ENCODE measurements at places on chromosomes 5 and 9.

- DNase-seq, result no peak
Observed at GRCh38 chr9:87515006-87515405, 17.3 kb downstream of the DAPK1 start.

- no peak for DNase-seq
Observed at GRCh38 chr5:56111404-56111781, 116.6 kb upstream of the IL6ST start.

DNA sequence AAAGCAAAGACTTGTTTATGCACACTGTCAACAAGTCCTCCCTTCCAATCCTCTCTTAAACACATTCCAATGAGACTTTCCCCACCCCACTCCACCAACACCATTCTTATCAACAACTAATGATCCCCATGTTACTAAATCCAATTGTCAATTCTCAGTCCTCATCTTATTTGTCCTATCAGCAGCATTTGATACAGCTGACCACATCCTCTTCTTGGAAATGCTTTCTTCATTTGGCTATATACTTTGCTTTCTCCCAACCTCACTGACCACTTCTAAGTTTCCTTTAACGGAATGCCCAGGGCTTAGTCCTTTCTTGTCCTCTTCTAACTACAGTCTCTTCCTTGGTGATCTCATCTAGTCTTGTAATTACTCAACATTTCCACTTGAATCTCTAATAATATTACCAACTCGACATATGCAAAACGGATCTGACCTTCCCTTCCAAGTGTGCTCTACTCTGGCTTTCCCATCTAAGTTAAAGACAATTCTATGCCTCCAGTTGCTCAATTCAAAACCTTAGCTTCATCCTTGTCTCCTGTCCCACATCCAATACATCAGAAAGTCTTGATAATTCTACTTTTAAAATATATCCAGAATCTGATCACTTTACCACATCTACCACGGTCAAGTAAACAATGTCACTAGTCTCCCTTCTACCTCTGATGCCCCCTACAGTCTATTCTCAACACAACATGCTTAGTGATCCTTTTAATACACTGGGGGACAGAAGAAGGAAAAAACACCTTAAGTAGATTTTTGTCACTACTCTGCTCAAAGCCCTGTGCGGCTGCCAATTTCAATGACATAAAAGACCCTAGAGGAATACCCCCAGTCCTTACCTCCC is 25.5 kb downstream of the AGTPBP1 start:
- no peak for DNase-seq

DNA sequence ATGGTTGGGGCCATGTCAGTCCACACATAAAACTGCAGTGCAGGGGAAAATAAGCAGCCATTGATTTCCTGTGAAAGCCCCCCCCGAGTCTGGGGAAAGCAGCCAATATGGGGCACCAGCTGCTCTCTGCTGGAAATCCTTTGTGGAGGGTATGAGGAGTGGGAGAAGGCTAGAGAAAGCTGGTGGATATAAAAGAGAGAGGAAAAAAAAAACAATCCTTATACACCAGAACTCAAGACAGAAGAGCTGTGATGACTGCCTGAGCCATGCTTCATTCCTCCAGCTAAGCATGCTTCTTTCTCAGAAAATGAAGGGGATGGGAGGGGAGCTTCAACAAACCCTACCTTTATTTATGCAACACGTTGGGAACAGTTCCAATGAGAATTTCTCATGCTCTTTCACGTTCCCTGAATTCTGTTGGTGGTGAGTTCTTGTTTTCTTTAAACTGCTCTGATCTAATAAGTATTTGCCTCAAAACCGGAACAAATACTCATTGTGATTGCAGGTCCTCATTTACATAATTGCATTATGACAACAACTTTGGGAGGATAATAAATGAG is 688.0 kb upstream of the SEMA6A start:
- DNase-seq, result no peak

GRCh38 chr9:81314490-81314889 is 374.9 kb downstream of the TLE1 start:
- DNase-seq, result no peak

- no peak for DNase-seq
Observed at GRCh38 chr5:153135411-153135810, 355.1 kb upstream of the GRIA1 start.

- peak; percentile 17 for DNase-seq
Observed at GRCh38 chr5:170570476-170570875, 66.7 kb downstream of the KCNIP1 start.

GRCh38 chr9:122119721-122120120 is 26.6 kb upstream of the TTLL11 start:
- no peak for DNase-seq

DNA sequence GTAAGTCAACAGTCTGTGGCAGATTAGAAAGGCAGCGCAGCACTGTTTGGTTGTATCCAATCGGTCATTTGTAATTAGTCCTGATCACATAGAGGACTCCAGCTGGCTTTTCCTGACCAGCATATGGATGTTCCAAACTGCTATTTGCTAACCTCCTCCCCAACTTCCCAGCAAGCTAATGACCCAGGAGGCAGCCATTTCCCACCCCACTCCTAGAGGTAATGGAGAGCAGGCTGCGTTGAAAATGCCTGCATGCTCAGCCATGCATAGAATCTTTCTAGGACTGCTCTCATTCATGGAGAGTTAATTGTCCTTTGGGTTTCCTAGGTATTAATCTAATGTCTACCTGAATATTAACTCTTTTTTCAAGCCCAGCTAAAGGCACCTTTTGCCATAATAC is 850.6 kb upstream of the WWC1 start:
- DNase-seq, result no peak

DNA sequence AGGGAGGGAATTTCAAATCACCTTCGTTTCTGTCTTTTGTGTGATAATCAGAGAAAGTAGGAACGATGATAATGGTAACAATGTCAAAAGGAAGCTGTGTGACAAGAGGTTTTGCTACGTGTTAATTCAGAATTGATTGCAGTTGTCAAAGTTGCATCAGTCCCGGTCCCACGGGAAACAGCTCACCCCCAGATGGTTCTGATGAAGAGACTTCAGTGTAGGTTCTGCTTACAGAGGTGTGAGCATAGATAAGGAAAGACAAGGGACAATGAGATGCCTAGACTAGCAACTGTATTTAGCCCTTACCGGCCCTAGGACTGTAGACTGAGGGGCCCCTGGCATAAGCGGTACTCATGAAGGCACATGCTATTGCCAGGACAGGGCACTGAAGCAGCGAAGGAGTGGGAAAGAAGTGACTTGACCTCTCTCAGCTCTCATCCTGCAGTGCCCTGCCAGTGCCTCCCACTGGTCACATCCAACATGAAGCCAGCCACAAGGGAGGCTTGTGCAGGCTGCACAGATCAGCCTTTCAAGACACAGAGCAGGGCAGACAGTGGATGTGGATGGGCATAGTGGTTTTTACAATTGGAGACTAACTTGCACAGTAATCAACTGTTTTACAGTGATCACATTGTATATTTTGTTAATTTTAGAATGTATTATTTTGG is 21.1 kb downstream of the PDE8B start:
- no peak for DNase-seq

- DNase-seq, result no peak
Observed at GRCh38 chr9:106970219-106970975, 107.4 kb downstream of the ZNF462 start.

DNA sequence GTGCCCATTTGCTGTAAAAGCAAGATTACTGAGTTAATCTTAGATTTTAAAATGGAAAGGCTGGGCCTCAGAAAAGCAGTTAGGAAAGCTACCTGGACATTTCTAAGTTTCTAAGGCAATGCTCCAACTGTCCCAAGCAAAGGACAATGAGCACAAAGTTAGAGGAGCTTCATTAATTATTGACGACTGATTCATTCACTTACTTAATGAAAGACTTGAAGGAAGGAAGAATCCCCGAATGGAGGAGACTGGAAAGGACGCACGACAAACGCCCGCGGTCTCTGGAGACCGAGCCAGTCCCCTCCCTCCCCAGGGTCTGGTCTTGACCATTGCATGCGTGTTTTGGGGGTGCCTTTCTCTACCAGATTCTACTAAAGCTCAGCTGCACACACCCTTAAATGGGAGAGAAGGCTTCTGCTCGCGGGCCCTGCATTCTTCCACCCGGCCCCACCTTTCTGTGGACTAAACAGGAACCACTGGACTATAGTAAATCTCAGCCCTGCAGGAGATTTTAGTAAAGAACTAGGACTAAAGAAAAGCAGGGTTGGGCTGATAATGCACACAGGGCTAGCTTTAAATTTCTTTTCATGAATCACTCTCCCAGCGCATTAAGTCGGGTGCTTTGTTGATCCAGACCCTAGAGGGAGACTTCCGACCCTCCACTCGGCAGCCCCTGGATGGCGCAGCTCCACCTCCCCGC is 44.8 kb downstream of the CTSL start:
- DNase-seq, result no peak

- DNase-seq, result no peak
Observed at GRCh38 chr9:107696302-107696701, 206.7 kb upstream of the KLF4 start.

DNA sequence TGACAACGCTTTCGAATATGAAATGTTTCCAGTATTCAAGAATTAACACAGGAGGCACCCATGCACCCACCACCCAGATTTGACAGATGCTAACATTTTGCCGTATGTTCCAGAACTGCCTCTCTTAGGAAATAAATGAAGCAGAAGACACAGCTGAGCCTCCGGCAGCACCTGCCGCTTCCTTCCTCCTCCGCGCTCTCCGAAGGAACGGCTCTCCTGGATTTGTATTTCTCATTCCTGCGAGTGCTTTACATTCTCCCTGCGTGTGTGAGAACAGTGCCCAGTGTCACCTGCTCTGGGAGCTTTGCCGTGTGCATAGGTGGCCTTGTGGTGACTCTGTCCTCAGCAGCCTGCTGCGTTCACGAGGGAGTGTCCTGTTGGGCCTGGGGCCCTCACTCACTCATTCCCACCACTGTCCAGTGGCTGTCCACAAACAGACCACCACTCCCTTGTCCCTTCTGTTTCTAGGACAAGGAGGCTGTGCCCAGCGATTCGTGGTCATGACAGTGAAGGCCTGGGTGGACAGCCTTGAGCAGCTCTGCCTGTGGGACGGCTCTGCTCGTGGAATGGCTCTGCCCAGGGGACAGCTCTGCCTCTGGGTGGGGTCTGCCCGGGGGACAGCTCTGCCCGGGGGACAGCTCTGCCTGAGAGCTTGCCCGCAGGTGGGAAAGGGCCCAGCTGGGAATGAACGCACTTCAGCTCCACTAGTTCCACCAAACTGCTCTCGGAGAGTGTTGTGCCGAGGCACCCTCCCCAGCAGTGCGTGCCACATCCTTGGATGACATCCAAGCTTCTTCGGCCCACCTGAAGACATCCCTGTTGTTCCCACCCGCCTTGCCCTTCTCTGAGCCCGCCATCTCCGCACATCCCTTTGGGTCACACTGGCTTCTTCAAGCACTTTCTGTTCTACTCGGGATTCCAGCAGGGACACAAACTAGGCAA is 170.5 kb upstream of the PPP1R26 start:
- no peak for DNase-seq

- no peak for DNase-seq
Observed at GRCh38 chr5:131387255-131387654, 123.4 kb downstream of the CDC42SE2 start.

- DNase-seq, result no peak
Observed at GRCh38 chr9:6545017-6545691, 100.4 kb downstream of the GLDC start.

DNA sequence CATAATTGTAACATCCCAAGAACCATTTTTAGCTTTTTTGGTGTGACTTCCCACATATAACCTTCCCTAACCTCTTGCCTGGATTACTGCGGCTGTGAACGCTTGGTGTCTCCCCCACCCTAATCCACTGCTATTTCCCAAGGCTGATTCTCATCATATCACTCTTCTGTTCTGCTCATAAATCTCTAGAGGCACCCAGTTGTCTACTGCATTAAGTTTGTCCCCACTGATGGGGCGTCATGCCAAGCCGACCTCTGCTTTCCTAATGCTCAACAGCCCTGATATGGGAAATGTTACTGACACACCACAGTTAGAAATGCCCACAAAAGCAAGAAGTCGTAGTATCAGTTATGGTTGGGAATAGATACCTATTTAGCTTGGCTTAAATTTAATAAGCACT is 24.4 kb downstream of the NPR3 start:
- DNase-seq, result no peak

DNA sequence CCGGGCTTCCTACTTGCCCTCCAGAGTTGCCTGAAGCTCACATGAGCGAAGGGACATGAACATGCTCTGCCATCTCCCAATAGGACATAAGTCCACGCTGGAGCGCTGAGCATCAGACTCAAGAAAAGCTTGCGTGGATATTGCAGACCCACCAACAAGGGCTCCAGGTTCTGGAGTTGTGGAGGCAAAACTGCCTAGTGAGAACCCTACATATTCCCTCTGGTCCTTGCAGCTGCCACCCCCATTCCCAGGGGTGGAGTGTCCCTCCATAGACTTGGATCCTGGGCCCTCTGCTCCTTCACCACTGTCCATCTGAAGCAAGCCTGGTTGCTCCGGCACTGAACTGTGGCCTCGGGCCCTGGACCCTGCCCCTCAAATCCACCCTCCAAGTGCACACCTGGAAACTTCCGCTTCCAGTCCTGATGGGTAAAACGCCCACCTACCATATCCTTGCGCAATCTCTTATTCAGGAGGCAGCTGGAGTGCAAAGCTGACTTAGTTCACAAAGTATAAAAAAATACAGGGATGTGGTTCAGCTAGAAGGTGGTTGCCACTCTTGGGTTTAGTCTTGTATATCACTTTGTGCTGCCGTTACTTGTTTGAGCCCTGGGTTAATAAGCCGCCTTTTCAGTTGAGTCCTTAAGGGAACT is 28.0 kb downstream of the HRH2 start:
- no peak for DNase-seq

DNA sequence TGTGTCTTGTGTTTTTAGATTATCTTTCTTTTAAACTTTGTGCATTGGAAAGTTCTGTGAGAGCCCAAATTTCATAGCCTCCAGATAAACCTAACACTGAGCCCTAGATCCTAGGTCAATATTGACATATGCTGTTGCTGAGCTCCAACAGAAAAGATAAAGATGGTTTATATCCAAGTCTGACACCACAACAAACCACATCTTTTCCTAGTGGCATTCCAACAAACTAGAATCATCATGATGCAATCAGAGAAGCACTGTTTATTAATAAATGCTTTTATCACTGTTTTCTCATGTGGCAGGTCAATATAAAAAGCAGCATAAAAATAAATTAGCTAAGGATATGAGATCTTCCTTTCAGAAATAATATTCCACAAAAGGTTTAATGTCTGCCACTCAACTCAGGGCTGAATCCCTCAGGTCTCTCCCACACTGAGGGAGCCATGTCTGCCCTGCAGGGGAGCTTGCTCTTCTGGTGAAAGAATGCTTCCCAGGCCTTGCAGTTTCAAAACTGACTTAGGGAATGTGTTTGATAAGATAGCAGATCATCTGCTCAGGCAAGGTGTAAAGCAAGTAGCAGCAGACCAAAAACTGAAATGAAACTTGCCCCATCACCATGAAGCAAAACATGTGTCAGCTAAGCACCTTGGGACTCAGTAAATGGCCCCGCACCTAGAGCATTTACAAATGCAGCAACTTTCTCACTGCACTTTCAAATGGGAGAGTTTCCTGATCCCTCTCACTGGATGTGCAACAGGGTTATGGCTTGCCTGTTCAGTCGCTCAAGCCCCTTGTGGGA is 493.0 kb downstream of the AGTPBP1 start:
- DNase-seq, result no peak

- DNase-seq, result no peak
Observed at GRCh38 chr9:69951411-69951810, 92.2 kb upstream of the MAMDC2 start.

Measured in NCI-H1105 (cell line).